ENCODE measurements at places on chromosomes 3 and 15. TPM values are rescaled to one million over a fixed set of nuclear protein-coding genes. Genes with fewer than 3 reads are reported as not detected.

Gene ATP13A5
- not detected for total RNA-seq

Gene RBP2
- not detected for total RNA-seq

Gene KLF15
- 4.6 TPM for total RNA-seq

Gene ARGFX
- not detected for total RNA-seq

Gene MCF2L2
- 0.29 TPM for total RNA-seq

Gene GHSR
- total RNA-seq, result not detected

Gene RYR3
- total RNA-seq, result not detected

Gene C3orf22
- total RNA-seq, result not detected

Gene FILIP1L
- 40.1 TPM for total RNA-seq

Gene SCG5
- 10.7 TPM for total RNA-seq

Gene SCN10A
- total RNA-seq, result not detected

Gene CACNA1D
- not detected for total RNA-seq

Gene ATP8B4
- total RNA-seq, result 4.4 TPM

Gene CCR2
- total RNA-seq, result not detected

Gene C3orf85
- total RNA-seq, result not detected

Gene SUSD5
- total RNA-seq, result 0.58 TPM

Gene BCHE
- 5.8 TPM for total RNA-seq

Gene OXSM
- total RNA-seq, result 11.8 TPM

Gene CAND2
- 8.9 TPM for total RNA-seq

Gene CD47
- total RNA-seq, result 62.0 TPM

Gene EXD1
- total RNA-seq, result not detected

Gene TLNRD1
- 8.1 TPM for total RNA-seq

All from myometrial cell (primary cell).